ENCODE measurements at places on chromosomes 1 and 21. TPM values are rescaled to one million over a fixed set of nuclear protein-coding genes. Genes with fewer than 3 reads are reported as not detected.

GRCh38 chr1:183251959-183252450 lies 65.9 kb downstream of the LAMC2 start:
- DNase-seq, result no peak
- H3K4me1 ChIP-seq, result no peaks in the 10 kb centered on the region
- no peaks in the 10 kb centered on the region for H3K36me3 ChIP-seq
- no peak overlapping the region for H3K27ac ChIP-seq

GRCh38 chr1:8423269-8423691 lies 105.4 kb downstream of the SLC45A1 start:
- H3K4me3 ChIP-seq, result peak overlapping the region; percentile 80
- no peak for DNase-seq
- peak overlapping the region; percentile 78 for H3K27ac ChIP-seq
- H3K27me3 ChIP-seq, result no peaks in the 10 kb centered on the region

GRCh38 chr1:60244906-60245305 lies 171.3 kb upstream of the C1orf87 start:
- no peaks in the 10 kb centered on the region for H3K27me3 ChIP-seq
- no peak overlapping the region for H3K4me3 ChIP-seq
- no peak overlapping the region for H3K27ac ChIP-seq
- no peaks in the 10 kb centered on the region for H3K36me3 ChIP-seq
- no peak for DNase-seq

DNA sequence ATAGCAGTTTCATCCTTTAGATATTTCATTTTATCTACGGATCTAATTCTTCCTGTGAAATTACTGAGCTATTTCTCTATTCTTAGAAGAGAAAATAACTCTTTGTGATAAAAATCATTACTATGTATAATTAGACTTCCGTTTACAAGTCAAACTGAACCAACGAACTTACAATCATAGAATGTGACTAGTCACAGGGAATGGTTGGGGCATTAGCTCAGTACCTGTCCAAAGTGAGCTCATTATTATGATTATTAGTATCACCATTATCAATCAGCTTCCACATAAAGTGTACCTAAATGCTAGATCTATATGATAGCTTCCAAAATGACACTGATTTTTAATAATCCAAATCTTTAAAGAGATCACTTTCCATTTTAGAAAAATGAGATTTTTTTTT lies 12.5 kb downstream of the AMY2B start:
- no peaks in the 10 kb centered on the region for H3K27me3 ChIP-seq
- H3K27ac ChIP-seq, result no peak overlapping the region
- DNase-seq, result no peak

- H3K36me3 ChIP-seq, result no peaks in the 10 kb centered on the region
- no peaks in the 10 kb centered on the region for H3K4me1 ChIP-seq
- no peak overlapping the region for H3K27ac ChIP-seq
- DNase-seq, result no peak
- 0 out of 2 replicates have a peak, but pooled peaks cover 6% of the 10 kb centered on the region for H3K27me3 ChIP-seq
Observed at GRCh38 chr1:205514211-205515142, 10.0 kb downstream of the CDK18 start.

Gene SPATA17
- not detected for total RNA-seq

DNA sequence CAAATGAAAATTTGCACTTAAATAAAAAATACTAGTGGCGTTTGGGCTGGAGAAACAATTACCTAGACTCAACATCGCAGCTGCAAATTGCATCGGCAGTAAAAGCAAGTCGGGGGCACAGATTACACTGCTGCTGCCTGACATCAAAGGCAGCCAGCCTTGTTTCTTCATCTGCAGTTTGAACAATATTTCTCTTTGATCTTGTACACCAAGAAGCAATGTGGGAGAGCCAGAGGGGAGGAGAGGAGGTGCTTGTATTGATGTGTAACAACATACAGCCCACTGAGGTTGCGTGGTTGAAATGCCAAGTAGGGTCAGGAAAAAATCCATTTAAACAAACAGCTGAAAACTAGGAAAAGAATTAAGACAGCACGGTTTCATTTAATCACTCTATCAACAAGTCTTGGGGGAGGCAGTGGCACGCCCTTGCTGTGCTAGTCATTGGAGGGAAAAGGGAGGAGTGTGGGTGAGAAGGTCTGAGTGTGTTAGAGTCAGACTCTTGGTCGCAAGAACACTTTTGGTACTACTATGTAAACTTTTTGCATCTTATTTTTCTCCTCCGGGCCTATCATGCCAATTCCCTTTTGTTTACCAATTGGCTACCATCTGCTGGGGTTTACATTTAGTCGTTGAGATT lies 456.5 kb downstream of the OMA1 start:
- no peak overlapping the region for H3K4me3 ChIP-seq
- H3K27ac ChIP-seq, result no peak overlapping the region
- no peaks in the 10 kb centered on the region for H3K4me1 ChIP-seq
- DNase-seq, result no peak
- 0 out of 2 replicates have a peak, but pooled peaks cover 4% of the 10 kb centered on the region for H3K27me3 ChIP-seq

Gene SH2D1B
- not detected for total RNA-seq

Gene VHLL
- total RNA-seq, result not detected

DNA sequence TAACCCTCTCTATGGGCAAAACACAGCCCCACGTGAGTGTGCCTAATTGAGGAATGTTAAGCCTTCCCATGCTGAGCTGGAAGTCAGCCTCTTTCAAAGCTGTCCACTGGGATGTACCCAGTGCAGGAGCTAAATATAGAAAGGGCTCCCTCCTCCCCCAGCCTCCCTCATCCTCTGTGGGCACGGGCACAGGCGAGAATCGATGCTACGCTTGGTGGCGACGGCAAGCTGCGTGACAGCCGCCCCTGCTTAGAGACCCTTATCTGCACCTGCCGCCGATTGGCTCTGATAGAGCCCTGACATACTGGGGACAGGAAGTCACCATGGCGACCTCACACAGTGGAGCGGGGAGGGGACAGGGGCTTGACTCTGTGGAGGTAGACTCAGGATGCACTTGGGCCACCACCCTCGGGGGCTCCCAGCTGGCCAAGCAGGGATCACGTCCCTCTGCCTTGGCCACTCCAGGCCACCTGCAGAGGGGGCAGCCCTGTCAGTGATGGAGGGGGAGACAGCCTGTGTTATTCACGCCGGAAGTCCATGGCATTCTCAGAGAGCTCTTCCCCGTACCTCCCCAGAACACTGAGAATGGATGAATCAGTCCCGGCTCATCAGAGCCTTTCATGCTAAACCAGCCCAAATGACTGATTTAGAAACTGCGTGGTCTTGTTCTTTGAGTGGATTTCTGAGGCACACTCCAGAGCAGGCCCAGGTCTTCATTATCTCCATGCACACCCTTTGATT lies 84.8 kb downstream of the KCND3 start:
- DNase-seq, result no peak
- no peaks in the 10 kb centered on the region for H3K4me1 ChIP-seq
- H3K27ac ChIP-seq, result no peak overlapping the region
- peaks cover 3% of the 10 kb centered on the region for H3K27me3 ChIP-seq

DNA sequence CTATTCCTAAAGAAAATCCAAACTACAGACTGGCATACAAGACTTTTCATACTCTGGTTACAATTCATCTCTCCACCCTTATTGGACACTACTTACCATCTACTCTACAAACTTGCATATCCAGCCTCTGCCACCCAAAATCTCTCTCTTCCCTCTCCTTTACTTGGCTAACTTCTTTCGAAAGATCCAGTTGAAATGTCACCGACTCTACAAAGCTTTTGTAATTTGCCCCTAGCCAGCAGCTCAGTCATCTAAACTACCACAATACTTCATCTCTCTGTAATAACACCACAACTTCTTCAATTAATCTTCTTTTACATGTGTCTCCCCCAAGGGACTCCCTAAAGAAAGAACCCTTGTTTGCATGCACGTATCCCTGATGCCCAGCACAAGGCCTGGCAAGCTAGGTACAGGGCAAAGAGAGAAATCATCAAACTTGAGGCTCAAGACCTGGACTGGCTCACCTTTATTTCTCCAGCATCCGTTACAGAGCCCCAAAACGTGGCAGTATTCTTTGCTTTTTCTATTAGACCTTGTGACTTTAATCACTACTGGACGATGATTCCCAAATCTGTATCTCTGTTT lies 2.7 kb downstream of the ZBTB21 start:
- no peak for DNase-seq
- peaks cover 18% of the 10 kb centered on the region for H3K4me1 ChIP-seq
- no peaks in the 10 kb centered on the region for H3K27me3 ChIP-seq

- no peaks in the 10 kb centered on the region for H3K27me3 ChIP-seq
- H3K4me3 ChIP-seq, result no peak overlapping the region
- H3K27ac ChIP-seq, result no peak overlapping the region
- no peak for DNase-seq
- H3K4me1 ChIP-seq, result no peaks in the 10 kb centered on the region
- no peaks in the 10 kb centered on the region for H3K36me3 ChIP-seq
Observed at GRCh38 chr21:18499761-18500376, 96.3 kb upstream of the TMPRSS15 start.

GRCh38 chr1:19321071-19321470 lies 8.9 kb downstream of the SLC66A1 start:
- no peaks in the 10 kb centered on the region for H3K4me1 ChIP-seq
- H3K36me3 ChIP-seq, result peaks cover 56% of the 10 kb centered on the region
- H3K4me3 ChIP-seq, result no peak overlapping the region
- DNase-seq, result no peak
- H3K27me3 ChIP-seq, result no peaks in the 10 kb centered on the region
- H3K27ac ChIP-seq, result no peak overlapping the region

- no peaks in the 10 kb centered on the region for H3K27me3 ChIP-seq
- H3K27ac ChIP-seq, result no peak overlapping the region
- no peaks in the 10 kb centered on the region for H3K36me3 ChIP-seq
- DNase-seq, result no peak
Observed at GRCh38 chr1:195867638-195868037, 740.6 kb downstream of the KCNT2 start.

Gene ADAM30
- total RNA-seq, result not detected

- no peak overlapping the region for H3K27ac ChIP-seq
- no peaks in the 10 kb centered on the region for H3K36me3 ChIP-seq
- no peaks in the 10 kb centered on the region for H3K27me3 ChIP-seq
- no peak for DNase-seq
Observed at GRCh38 chr1:150777544-150777943, 12.0 kb upstream of the CTSS start.

Gene HLX
- 8.3 TPM for total RNA-seq

- no peak for DNase-seq
- no peak overlapping the region for H3K27ac ChIP-seq
- H3K36me3 ChIP-seq, result no peaks in the 10 kb centered on the region
- H3K27me3 ChIP-seq, result no peaks in the 10 kb centered on the region
- no peaks in the 10 kb centered on the region for H3K4me1 ChIP-seq
Observed at GRCh38 chr1:111052246-111052645, 87.6 kb downstream of the DRAM2 start.

Gene HOOK1
- total RNA-seq, result not detected

DNA sequence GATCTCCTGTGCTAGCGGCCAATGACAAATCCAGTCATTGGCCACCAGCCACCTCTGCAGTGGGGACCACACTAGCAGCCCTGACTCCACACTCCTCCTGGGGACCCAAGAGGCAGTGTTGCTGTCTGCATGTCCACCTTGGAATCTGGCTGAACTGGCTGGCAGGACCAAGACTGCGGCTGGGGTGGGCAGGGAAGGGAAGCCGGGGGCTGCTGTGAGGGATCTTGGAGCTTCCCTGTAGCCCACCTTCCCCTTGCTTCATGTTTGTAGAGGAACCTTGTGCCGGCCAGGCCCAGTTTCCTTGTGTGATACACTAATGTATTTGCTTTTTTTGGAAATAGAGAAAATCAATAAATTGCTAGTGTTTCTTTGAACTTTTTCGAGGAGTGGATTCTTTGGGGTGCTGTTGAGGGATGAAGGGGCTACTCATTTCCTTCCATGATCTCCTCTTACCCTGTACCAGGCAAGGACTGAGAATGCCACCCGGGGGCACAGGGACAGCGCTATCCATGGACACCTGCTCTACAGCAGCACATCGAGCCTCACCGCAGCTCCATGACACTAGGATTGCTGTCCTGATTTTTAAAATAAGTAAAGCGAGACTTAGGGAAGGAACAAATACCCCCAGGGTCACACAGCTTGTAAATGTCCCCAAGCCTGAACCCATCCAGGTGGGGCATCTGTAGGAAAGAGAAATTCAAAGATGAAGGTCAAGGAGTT lies 44.7 kb downstream of the TNNT2 start:
- H3K27ac ChIP-seq, result no peak overlapping the region
- no peak overlapping the region for H3K4me3 ChIP-seq
- H3K4me1 ChIP-seq, result no peaks in the 10 kb centered on the region

- no peak overlapping the region for H3K4me3 ChIP-seq
- H3K4me1 ChIP-seq, result 0 out of 2 replicates have a peak, but pooled peaks cover 3% of the 10 kb centered on the region
- no peak for DNase-seq
- no peaks in the 10 kb centered on the region for H3K36me3 ChIP-seq
- H3K27me3 ChIP-seq, result no peaks in the 10 kb centered on the region
Observed at GRCh38 chr1:30660241-30660640, 63.1 kb downstream of the MATN1 start.

DNA sequence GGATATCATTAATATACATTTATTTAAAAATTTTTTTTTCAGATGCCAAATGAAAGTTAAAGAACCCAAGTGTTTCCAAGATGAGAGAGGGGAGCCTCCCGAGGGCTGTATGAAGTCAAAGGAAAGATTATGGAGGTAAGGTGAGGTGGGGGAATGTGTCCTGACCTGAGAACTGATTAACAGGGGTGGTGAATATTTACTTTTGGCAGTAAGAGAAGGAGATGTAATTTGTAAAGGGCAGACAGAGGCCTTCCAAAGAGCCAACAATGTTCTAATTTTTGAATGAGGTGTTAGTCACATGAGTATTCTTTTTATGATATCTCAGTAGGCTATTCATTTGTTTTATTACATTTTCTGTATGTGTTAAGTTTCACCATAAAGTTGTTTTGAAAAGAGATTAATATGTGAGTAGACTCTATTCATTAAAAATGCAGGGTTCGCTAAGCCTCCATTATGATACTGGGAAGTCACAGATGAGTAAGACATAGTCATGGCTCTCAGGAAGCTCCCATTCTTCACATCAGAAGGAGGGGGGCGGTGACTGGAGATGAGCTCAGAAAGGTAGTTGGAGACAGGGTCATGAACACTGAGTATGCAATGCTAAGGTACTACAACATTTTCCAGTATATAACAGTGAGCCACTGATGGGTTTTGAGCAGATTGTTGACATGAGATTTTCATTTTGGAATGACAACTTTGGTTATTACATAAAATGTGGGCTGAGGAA lies 62.4 kb upstream of the TNFSF18 start:
- no peaks in the 10 kb centered on the region for H3K36me3 ChIP-seq
- no peak for DNase-seq
- H3K4me1 ChIP-seq, result peaks cover 7% of the 10 kb centered on the region
- no peaks in the 10 kb centered on the region for H3K27me3 ChIP-seq
- no peak overlapping the region for H3K4me3 ChIP-seq

DNA sequence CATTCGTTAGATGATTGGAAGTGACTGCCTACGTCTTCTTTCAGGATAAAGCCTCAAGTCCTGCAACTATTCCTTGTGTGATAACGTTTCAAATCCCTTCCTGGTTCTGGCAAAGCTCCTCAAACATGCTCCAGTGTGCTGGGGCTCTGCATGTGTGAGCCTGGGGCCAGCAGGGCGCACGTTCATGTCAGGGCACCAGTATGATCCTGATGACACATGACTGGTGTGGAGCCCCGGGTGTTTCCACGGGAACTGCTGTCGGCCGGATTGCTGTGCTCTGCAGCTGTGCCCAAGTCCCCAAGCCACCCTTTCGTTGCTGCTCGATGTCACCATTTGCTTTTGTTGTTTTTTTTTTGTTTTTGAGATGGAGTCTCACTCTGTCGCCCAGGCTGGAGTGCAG lies 21.3 kb downstream of the KRTAP10-1 start:
- H3K36me3 ChIP-seq, result no peaks in the 10 kb centered on the region
- H3K4me3 ChIP-seq, result no peak overlapping the region
- H3K27me3 ChIP-seq, result no peaks in the 10 kb centered on the region
- no peak overlapping the region for H3K27ac ChIP-seq
- no peaks in the 10 kb centered on the region for H3K4me1 ChIP-seq

Gene FCAMR
- total RNA-seq, result not detected

- no peaks in the 10 kb centered on the region for H3K27me3 ChIP-seq
- no peak overlapping the region for H3K4me3 ChIP-seq
- no peak overlapping the region for H3K27ac ChIP-seq
- no peaks in the 10 kb centered on the region for H3K36me3 ChIP-seq
- no peaks in the 10 kb centered on the region for H3K4me1 ChIP-seq
Observed at GRCh38 chr1:30649321-30649991, 73.9 kb downstream of the MATN1 start.
